ENCODE measurements at places on chromosomes 6 and 20.

DNA sequence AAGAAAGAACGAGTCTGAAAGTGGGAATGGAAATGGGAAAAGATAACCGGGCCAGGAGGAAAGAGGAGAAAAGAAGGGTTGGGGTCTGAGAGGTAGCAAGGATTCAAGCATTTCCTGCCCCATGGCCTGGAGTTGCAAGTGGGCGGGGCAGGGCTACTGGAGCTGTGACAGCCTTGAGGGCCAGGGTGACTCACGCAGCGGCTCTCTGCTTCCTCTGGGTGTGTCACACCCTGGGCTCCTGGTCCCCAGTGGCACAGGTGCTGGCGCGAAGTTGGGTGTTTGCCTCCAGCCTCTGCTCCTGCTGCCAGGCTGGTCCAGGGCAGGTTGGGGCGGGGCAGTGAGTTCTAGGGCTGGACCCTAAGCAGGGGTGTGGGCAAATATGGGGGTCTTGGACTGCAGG is 3.3 kb upstream of the ULBP3 start:
- DNase-seq = no peak

DNA sequence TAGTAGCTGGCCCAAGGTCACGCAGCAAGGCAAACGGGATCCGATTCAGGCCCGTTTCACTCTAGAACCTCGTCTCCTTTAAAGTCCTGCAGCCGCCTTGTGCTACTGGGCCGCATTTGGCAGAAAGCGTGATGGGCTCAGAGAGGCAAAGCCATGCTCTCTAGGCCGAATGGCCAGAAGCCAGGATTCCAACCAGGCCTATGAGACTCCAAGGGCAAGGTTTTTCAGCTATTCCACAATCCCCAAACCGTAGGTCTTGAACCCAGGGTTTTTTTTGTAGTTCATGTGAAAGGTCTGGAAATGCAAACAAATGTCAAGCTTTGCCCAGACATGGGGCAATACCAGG is 174.1 kb downstream of the PREX1 start:
- no peak for DNase-seq

DNA sequence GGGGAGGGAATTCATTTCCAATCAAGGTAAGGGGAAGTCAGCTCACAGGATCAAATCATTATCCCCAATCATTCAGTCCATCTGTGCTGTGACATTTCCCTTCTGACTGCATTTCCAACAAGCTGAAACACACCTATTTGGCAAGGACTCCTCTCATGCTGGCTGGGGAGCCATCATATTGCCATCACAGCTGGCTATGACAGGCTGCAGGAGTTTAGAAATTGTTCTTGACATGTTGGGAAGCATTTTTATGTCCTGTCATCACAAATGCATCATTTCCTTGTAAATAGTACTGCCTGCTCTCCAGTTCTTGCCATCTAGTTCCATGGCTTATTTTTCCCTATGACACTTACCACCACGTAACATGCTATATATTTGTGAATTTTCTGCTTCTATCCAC is 113.9 kb upstream of the TMEM170B start:
- DNase-seq = no peak

DNA sequence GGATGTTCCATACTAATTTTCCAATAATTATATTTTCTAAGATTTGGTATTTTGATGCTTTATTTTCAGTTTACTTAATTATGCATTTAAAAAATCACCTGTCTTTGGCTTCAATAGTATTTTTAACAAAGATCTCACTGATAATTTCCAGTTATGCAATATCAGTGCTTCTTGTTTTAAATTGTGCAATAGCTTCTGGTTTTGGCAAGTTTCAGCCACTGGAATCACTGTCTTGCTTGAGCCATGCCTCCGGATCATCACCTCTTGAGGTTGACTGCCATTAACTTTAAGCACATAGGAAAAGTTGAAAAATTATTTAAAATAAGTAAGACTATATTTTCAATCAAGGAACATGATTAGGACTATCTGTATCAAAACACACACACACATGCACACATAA is 1242.1 kb downstream of the HACE1 start:
- DNase-seq = no peak

GRCh38 chr6:113182370-113183141 is 674.6 kb upstream of the MARCKS start:
- DNase-seq = no peak

GRCh38 chr6:122789182-122790027 is at the start of gene SMPDL3A:
Gene SMPDL3A (plus strand): TSS chr6:122789258. CDS start chr6:122789347, 89 bp downstream.
- peak; percentile 87 for DNase-seq

GRCh38 chr6:130282234-130282995 is 59.7 kb upstream of the SAMD3 start:
- DNase-seq = no peak

DNA sequence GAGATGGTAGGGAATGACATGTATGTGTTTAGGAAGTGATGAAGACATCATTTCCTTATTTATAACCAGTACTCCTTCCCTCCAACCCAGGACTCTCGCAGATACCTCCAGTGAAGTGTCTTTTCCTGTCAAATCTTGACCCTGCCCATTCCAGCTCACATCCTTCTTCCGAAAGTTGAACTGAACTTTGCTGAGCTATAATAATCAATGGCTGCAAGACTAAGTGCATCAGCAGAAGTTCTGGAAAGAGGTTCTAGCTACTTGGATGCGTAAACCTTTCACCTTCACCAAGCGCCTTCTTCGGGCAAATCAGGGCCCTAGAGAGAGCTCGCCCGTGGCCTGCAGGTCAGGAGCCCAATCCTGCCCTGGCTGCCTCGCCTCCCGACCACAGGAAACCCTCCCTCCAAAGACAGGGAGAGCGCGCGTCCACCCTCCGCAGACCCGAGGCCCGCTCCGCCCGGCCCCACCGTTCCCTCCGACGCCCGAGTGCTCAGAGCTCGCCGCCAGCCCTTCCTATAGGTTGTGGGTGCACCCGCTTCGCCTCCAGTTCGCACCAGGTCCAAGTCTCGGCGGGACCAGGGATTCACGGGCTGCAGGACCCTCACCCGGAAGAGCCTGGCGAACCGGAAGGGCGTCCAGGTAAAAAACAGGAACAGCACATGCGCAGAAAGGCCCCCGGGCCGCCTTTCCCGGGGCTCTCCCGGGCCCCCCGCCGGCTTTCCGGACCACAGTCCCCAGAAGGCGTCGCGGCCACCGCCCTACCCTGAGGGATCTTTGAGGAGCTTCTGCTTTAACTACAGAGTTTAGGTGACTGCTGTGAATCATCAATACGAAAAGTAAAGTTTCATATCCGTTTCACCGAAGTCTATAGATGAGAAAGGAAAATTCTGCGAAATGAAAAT is at the start of gene ZNF334:
Gene ZNF334 (minus strand): TSS at position 617 of the 902 bp plus-strand sequence. CDS start 1,457 bp downstream, outside the sequence.
- DNase-seq = peak; percentile 77

DNA sequence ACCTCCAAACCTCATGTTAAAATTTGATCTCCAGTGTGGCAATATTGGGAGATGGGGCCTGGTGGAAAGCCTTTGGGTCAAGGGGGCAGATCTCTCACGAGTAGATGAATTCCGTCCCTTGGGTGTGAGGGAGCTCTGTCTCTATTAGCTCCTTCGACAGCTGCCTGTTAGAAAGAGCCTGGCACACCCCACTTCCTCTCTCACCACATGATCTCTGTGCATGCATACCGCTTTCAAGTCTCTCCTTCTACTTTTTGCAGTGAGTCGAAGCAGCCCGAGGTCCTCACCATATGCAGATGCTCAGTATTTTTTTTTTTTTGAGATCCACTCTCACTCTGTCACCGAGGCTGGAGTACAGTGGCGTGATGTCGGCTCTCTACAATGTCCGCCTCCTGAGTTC is 176.9 kb downstream of the SYNDIG1 start:
- no peak for DNase-seq

GRCh38 chr6:99002831-99003230 is 55.1 kb upstream of the FBXL4 start:
- no peak for DNase-seq

DNA sequence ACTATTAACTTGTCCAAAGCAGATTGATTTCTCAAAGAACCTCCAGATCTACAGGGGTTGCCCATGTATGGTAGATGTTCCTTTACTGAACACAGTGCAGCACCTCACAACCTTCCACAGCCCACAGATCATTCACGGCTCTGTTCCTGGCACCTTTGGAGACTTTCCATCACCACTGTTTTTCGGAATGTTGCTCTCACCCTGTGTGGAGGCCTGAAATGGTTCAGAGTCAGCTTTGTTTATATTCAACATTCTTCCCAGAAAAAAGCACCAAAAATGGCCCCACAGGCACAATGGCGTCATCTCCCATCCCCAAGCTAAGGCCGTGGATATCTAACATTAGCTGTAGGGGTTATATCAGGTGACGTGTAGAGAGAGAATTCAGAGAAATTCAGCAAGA is 74.7 kb downstream of the DHX35 start:
- no peak for DNase-seq

DNA sequence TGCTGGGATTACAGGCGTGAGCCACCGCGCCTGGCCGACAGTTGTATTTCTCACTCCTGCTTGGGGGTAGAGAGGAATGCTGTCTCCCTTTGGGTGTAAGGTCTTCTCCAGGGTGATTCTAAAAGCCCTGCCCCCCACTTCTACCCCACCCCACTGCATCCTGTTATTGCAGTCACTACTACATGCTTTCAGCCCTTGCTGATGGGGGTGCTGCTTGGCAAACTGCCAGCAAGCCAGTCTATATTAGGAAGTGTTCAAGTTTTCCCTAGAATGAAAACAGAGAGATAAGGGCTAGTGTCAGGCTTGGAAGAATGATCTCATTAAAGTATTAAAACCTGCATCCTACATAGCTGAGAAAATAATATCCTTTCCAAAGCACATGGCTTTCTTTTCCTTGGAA is 31.3 kb downstream of the TTI1 start:
- DNase-seq = no peak

GRCh38 chr6:152428126-152428525 is 209.0 kb downstream of the SYNE1 start:
- DNase-seq = no peak

- no peak for DNase-seq
Measured at GRCh38 chr6:168959696-168960095, 293.9 kb downstream of the THBS2 start.

GRCh38 chr6:45371924-45372573 is 5.7 kb downstream of the SUPT3H start:
- no peak for DNase-seq

GRCh38 chr6:136831873-136832562 is 9.6 kb downstream of the PEX7 start:
- no peak for DNase-seq

DNA sequence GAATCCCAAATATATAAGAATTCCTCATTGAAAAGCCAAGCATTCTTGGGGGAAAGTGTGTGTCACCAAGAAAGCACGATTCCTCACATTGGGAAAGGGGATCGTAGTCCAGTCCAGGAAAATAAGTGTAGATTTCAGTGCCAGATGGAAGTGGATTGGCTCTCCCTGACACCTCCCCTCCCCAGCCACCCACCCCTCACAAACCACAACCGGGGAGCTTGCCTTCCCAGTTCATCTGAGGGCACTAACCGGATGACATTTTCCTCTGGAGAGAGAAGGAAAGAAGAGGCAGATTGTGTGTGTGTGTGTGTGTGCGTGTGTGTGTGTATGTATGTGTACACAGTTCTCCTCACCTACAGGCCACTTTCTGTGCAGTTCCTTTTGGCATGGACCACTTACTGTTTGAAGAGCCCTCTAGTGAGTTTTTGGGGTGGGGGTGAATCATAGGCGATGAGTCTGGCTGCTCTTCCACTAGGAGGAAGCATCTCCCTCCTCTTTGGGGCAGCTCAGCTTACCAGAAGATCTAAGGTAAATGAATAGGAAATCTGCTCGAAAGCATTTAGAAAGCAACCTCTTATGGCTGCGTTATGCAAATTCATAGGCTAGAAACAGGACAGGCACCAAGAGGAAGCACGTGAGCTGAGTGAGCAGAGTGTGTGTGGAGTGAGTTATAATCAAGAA is 20.8 kb downstream of the DAAM2 start:
- no peak for DNase-seq

DNA sequence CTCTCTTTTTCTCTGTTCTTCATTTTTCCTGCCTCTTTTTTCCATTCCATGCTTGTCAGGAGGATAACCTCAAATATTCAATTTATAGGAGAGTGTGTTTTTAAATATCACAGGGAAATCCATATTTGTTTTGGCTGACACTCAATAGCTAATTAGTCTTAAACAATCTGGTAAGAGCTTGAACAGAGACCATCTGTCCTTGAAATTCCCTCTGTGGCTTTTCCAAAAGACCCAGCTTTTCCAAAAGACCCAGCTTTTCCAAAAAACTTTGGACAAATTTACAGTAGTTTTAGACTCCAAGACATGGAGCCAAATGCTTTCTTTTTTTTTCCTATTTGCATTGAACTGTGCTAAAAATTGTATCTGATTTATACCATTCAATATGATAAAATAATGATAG is 127.4 kb upstream of the FAM83B start:
- no peak for DNase-seq

GRCh38 chr6:24667378-24667803 is 514 bp downstream of the ACOT13 start:
- peak; percentile 63 for DNase-seq

DNA sequence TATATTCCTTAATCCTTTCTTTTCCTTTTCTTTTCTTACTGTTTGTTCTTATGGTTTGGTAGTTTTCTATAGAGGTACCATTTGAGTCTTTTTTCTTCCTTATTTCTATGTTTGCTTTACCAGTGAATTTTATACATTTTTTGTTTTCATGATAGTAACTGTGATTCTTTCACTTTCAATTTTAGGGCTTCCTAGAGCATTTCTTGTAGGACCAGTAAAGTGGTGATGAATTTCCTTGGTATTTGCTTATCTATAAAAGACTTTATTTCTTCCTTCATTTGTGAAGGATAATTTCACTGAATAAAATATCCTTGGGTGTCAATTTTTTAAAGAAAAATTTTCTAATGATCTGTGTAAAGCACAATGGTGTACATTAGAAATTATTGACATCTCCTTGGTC is 637.4 kb downstream of the CD109 start:
- DNase-seq = no peak

GRCh38 chr6:41269716-41270115 is 16.8 kb downstream of the TREM1 start:
- DNase-seq = no peak

DNA sequence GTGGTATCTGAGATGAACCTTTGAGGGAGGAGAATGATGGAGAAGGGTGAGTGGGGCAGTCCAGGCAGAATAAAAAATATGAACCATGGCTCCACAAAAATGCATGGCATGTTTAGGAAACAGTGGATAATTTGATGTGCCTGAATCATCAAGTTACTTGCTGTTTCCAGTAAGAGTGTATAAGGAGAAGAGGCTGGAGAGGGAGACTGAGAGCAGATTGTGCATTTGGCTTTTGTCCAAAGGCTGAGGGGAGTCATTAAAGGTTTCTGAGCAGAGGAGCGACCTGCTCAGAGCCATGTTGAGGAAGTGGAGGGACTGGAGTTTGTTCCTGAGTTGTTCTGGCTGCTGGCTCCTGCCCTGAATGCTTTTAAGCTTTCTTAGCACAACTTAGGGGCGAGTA is 6.1 kb downstream of the MMP24 start:
- DNase-seq = no peak

GRCh38 chr20:3203315-3204123 is 963 bp downstream of the DDRGK1 start:
- DNase-seq = no peak

DNA sequence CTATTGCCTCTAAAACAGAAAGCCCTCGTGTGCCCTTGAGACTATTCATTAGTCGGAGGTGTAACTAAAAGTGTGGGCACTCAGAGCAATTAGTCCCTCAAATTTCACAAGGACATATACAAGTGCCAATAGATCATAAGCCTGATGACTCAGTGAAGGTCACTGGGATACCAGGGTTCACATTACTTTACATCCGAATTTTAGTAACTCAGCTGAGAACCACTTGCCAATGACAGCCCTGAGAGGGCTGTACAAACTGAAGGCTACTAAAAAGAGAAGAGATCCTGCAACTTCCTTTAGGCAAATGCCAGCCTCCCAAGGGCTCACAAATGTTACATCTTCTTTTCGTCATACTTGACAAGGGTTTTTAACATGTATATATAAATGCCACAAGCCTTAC is 369.6 kb downstream of the TENT5A start:
- no peak for DNase-seq

Data from left lobe of liver (tissue), 2 donors.